MV-4-11 (cell line): ENCODE measurements at places on chromosomes 16 and 17.

DNA sequence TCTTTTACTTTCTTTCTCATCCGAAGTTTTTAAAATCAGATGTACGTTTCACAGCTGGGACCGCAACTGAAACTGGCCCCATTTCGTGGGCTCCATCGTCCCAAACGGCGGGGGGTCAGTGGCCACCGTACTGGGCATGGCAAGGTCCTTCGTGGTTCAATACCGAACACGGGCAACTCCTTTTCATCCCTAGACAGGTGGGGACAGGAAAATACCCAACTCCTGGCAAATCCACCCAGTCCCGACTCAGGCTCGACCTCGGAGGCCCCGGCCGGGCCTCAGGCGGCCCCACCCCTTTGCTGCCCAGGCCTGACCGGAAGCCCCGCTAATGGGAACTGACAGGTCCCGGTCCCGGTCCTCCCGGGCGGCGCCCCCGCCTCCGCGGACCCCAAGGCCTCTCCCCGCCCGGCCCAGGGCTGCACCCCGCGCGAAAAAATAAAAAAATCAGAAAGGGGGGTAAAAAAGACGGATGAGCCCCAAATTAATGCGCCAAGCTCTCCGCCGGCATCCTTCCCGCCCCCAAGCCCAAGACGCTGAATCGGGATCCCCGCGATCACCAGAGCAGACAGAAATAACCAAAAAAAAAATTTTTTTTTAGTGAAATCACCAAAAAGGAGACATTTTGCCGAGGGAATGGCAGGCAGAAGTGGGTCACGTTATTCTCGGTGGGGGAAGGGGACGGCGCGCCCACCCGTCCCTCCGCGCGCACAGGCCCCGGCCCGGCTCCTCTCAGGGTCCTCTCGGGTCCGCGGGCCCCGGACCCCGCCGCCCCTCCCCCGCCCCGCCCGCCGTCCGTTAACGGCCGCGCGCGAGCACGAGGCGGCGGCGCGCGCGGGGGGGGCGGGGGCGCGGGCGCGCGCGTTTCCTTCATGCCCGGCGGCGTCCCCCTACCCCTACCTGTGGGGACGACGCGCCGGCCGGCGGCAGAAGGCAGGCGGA is 562 bp downstream of the ZC3H7A start:
- DNase-seq, result no peak

GRCh38 chr17:18968945-18969887 is 17.3 kb downstream of the SLC5A10 start:
- DNase-seq, result no peak

- DNase-seq, result peak; percentile 79
Measured at GRCh38 chr16:4011225-4011939, 104.9 kb downstream of the ADCY9 start.

DNA sequence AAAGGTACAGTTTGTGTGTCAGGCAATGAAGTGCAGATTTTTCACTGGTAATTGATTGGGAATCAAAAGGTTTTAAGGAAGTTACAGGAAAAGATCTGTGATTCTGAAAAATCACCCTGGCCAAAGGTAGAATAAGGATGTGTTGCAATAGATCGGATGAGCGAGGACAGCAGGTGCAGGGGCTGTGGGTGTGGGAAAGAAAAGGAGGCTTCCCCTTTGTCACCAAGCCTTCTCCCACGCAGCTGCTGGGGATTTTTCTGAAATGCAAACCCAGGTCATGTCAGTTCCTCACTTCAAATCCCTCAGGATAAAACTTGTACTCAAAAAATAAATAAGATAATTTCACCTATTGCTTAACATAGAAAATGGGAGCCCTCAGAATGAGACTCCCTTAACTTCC is 47.9 kb upstream of the ARHGAP17 start:
- peak; percentile 64 for DNase-seq

DNA sequence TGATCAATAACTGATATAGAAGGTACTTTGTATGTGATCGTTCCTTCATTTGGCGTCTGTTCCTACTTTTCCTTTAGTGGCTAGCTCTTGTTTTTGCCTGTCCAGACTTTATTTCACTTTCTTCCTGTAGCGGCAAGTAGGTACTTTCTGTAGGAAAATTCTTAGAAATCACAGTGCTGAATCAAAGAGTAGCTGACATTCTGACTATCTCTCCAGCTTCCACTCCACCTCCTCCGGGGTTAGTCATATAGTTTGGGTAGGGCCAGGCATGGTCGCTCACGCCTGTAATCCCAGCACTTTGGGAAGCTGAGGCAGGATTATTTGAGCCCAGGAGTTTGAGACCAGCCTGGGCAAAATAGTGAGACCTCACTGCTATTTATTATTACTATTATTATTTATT is 29.9 kb upstream of the PAFAH1B1 start:
- no peak for DNase-seq

- DNase-seq, result peak; percentile 60
Measured at GRCh38 chr16:74726716-74727115, 26.1 kb upstream of the MLKL start.

DNA sequence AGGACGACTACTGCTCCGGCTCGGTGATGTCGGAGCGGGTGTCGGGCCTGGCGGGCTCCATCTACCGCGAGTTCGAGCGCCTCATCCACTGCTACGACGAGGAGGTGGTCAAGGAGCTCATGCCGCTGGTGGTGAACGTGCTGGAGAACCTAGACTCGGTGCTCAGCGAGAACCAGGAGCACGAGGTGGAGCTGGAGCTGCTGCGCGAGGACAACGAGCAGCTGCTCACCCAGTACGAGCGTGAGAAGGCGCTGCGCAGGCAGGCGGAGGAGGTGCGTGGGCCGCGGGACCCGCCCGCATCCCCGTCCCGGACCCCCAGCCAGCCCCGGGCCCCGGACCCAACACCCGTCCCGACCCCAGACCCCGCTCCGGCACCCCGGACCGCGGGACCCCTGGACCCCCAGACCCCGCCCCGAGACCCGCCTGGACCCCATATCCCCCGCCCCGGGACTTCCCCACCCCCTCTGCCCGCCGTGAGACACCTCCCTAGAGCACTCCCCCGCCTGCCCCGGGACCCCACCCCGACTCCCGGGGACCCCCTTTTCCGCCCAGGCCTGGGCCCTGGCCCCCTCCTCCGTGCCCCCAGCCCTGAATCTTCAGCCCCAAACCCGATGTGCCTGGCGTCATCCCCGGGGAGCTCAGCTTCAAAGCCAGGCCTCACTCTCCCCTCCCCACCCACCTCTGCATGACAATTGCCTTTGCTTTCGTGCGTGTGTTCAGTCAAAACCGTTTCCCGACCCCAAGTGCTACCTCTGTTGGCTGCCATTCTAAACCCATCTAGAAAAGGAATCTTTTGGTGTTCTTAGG is 594 bp downstream of the MAPK8IP3 start:
- DNase-seq, result no peak

DNA sequence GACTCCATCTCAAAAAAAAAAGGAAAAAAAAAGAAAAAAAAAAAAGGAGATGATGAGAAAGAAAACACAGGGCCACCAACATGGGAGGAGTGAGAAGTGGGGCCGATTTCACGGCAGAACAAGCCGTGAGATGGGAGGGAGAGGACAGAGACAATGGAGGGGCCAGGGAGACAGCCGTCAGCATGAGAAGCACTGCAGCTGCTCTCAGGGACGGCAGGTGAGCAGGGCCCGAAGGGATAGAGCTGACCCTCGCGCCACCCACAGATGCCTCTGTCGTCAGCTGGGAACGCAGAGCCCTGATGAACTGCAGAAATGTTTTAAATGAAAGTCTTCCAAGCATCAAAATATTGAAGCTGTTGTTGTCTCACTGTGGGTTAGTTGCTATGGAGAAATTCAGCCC is 20.3 kb downstream of the PITPNM3 start:
- no peak for DNase-seq
